Peyer's patch (tissue), 4 donors: ENCODE measurements at places on chromosomes 7 and 10.

DNA sequence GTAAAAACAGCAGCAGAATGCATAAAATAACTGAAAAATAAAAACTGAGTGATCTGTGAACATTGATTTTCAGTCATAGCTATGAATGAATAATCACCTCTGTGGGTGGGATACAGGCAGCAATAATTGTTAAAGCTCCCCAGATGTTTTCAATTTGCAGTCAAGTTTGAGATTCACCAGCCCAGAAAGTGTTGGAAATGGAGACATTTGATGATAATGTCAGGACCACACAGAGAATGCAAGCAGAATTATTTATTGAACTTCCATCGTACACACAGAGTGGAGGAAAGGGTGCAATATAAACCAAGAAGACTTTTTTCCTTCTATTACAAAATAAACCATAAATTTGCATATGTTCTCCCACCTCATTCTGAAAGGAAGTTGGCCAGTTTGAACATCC lies 601.7 kb downstream of the ANKRD7 start:
- no peaks in the 10 kb centered on the region for H3K36me3 ChIP-seq
- no peak overlapping the region for H3K27ac ChIP-seq

DNA sequence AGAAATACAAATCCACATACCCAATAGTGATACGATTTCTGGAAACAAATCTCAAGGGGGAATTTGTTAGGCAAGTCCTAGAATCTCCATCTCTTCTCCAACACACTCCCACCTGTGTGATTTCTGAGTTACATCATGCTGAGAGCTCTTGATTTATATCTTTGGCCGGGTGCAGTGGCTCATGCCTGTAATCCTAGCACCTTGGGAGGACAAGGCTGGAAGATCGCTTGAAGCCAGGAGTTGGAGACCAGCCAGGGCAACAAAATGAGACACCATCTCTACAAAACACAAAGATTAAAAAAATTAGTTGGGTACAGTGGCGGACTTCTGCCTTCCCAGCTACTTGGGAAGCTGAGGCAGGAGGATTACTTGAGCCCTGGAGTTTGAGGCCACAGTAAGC lies 1.5 kb upstream of the MTPN start:
- H3K4me1 ChIP-seq: peaks cover 4% of the 10 kb centered on the region
- no peak overlapping the region for H3K27ac ChIP-seq
- no peak overlapping the region for H3K4me3 ChIP-seq
- H3K27me3 ChIP-seq: no peaks in the 10 kb centered on the region
- H3K36me3 ChIP-seq: no peaks in the 10 kb centered on the region
- DNase-seq: no peak

DNA sequence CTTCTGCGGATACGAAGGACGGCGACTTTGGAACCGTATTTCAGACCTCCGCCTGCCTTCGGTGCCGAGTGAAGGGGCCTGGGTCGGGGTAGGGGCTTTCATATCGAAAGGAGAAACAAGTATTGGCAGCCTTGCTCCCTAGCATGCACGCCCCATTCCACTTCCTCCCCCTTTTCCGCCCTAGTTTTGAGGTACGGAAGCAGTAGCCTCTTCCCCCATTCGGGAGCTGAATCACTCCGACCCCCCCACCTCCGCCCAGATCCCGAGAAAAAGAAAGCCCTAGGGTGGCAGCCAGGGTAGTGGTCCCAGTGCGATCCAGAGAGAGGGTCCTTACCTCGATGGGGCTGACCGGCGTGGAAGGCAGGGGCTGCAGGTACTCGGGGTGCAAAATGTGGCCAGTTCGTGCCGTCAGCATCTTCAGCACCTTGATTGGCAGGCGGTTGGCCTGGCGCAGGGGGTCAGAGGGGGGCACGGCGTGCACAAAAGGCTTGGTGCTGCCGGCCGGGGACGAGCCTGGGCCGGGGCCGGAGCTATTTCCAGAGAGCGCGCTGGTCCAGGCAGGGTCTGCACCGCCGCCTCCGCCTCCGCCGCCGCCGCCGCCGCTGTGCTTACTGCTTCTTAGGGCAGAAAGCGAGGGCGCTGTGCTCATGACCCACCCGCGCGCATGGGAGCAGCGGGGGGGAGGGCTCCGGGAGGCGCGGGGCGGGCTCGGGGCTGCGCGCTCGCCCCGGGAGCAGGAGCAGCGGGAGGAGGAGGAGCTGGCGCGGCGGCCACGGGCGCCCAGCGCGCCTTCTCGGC lies 594 bp downstream of the ZNF503 start:
- H3K27ac ChIP-seq: peak overlapping the region; percentile 84
- H3K27me3 ChIP-seq: no peaks in the 10 kb centered on the region
- H3K36me3 ChIP-seq: no peaks in the 10 kb centered on the region
- H3K4me1 ChIP-seq: peaks cover 32% of the 10 kb centered on the region
- DNase-seq: peak; percentile 70

DNA sequence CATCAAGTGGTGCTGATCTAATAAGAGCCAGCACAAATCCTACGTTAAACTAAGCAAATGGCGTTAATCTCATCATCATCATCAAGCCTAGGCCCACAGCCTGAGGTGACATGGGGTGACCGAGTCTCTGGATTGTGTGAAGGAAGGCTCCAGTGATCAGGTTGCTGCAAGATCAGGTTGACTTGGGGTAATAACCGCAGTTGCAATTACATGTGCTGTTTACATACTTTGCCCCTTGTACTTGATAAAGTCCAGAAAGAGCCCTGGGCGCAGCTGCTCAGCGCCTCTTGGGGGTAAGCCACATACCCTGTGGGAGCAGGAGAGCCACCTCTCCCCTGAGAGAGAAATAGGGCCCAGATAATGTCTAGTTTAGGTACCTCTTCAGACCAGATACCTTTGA lies 228.1 kb downstream of the WDR11 start:
- no peaks in the 10 kb centered on the region for H3K27me3 ChIP-seq
- H3K4me1 ChIP-seq: no peaks in the 10 kb centered on the region
- no peak overlapping the region for H3K4me3 ChIP-seq
- H3K27ac ChIP-seq: peak overlapping the region; percentile 63
- no peak for DNase-seq
